Articular chondrocyte of knee joint (primary cell): ENCODE measurements at places on chromosomes 3 and 15. TPM values are rescaled to one million over a fixed set of nuclear protein-coding genes. Genes with fewer than 3 reads are reported as not detected.

The ZNF385D gene
- 26.8 and 33.3 TPM in 2 replicates for total RNA-seq

The HESX1 gene
- 0.52 and 0.65 TPM in 2 replicates for total RNA-seq

The PEX5L gene
- 0.13 and 1.2 TPM in 2 replicates for total RNA-seq

The PPP1R14D gene
- not detected in 2 replicates for total RNA-seq

The ATXN7 gene
- total RNA-seq, result 24.8 and 25.6 TPM in 2 replicates

The NDN gene
- total RNA-seq, result 71.0 and 81.0 TPM in 2 replicates

The SYNPR gene
- not detected in 2 replicates for total RNA-seq

The CHRNA7 gene
- 0.22 and 0.65 TPM in 2 replicates for total RNA-seq

The APH1B gene
- total RNA-seq, result 19.5 TPM in 2 replicates

The EPHB1 gene
- total RNA-seq, result 0.52 and 0.54 TPM in 2 replicates

The RCN2 gene
- total RNA-seq, result 82.2 and 85.5 TPM in 2 replicates

The KCNMB2 gene
- 0.11 TPM in 1 of 2 replicates, not detected in the other for total RNA-seq

The CASR gene
- not detected in 2 replicates for total RNA-seq

The TIGIT gene
- total RNA-seq, result not detected in 2 replicates

The CDCP1 gene
- total RNA-seq, result 1.2 and 1.4 TPM in 2 replicates

The C3orf70 gene
- total RNA-seq, result 1.5 and 3.9 TPM in 2 replicates

The GPR160 gene
- total RNA-seq, result 0.26 and 0.65 TPM in 2 replicates

The GOLGA8Q gene
- total RNA-seq, result 1.7 and 2.4 TPM in 2 replicates

The FGD5 gene
- 11.7 and 19.5 TPM in 2 replicates for total RNA-seq

The POPDC2 gene
- 0.65 and 1.3 TPM in 2 replicates for total RNA-seq

The ATG3 gene
- 67.3 and 81.6 TPM in 2 replicates for total RNA-seq

The HACD3 gene
- total RNA-seq, result 87.3 and 91.7 TPM in 2 replicates

The GCSAM gene
- total RNA-seq, result not detected in 2 replicates

The CIDEC gene
- not detected in 2 replicates for total RNA-seq

The TMEM45A gene
- total RNA-seq, result 94.2 and 99.8 TPM in 2 replicates

The P2RY14 gene
- total RNA-seq, result not detected in 2 replicates

The EPHA6 gene
- total RNA-seq, result 0.13 TPM in 1 of 2 replicates, not detected in the other

The CCDC13 gene
- 0.91 and 0.97 TPM in 2 replicates for total RNA-seq

The DUOX1 gene
- under 0.01 and 0.13 TPM in 2 replicates for total RNA-seq

The TUSC7 gene
- total RNA-seq, result not detected in 2 replicates

The BCHE gene
- total RNA-seq, result not detected in 2 replicates

The SEMA3G gene
- under 0.01 and 0.13 TPM in 2 replicates for total RNA-seq

The COPS2 gene
- total RNA-seq, result 181 and 225 TPM in 2 replicates

The GPR62 gene
- 0.11 and 0.13 TPM in 2 replicates for total RNA-seq

The CX3CR1 gene
- under 0.01 TPM in 1 of 2 replicates, not detected in the other for total RNA-seq

The MAGEL2 gene
- total RNA-seq, result 0.13 and 0.22 TPM in 2 replicates

The PAK6 gene
- not detected in 2 replicates for total RNA-seq

The NANOGP8 gene
- total RNA-seq, result 0.43 and 0.91 TPM in 2 replicates

The ESYT3 gene
- 2.2 and 3.8 TPM in 2 replicates for total RNA-seq

The NPAP1 gene
- 0.11 TPM in 1 of 2 replicates, not detected in the other for total RNA-seq
